ENCODE measurements at places on chromosomes 3 and 15. TPM values are rescaled to one million over a fixed set of nuclear protein-coding genes. Genes with fewer than 3 reads are reported as not detected.

Gene CHMP2B
- total RNA-seq = 20.4 TPM

Gene XCR1
- 0.37 TPM for total RNA-seq

DNA sequence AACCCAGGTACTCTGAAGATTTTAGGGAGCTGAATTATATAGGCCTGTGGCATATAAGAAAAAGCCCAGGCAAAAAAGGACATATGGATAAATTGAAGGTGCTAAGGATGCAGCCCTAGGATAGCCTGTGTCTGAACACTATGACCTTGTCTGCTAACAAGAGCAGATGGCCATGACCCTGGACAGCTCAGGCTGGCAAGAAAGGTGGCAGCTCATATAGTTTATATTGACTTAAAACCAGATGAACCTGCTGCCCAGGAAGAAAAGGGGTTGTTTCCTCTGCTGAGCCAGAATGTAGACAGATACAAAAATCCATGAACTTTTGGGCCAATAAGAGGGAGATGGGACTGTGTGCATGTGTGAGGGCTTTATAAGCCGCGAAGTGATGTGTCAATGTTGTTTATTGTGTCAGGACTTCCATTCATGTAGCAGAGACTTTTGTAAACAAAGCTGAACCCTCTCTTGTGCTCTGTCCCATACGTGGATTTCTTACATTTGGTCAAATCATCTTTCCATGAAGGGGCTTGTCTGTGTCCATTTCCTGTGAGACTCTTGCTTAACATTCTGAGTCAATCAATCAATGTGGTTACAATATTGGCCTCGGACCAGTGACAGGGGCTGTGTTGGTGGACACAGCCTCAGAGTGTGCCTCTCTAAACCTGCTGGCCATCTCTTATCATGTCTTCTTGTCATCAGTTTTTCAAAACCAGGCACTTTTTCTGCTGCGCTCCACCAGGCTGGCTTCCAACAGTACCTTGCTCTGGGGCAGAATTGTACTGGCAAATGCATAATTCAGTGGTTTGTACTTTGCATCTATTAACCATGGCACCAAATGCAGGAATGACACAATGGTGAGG is 321.2 kb downstream of the WDR72 start:
- H3K36me3 ChIP-seq = no peaks in the 10 kb centered on the region
- no peaks in the 10 kb centered on the region for H3K27me3 ChIP-seq
- no peak for DNase-seq
- no peak overlapping the region for H3K27ac ChIP-seq
- H3K4me1 ChIP-seq = no peaks in the 10 kb centered on the region

DNA sequence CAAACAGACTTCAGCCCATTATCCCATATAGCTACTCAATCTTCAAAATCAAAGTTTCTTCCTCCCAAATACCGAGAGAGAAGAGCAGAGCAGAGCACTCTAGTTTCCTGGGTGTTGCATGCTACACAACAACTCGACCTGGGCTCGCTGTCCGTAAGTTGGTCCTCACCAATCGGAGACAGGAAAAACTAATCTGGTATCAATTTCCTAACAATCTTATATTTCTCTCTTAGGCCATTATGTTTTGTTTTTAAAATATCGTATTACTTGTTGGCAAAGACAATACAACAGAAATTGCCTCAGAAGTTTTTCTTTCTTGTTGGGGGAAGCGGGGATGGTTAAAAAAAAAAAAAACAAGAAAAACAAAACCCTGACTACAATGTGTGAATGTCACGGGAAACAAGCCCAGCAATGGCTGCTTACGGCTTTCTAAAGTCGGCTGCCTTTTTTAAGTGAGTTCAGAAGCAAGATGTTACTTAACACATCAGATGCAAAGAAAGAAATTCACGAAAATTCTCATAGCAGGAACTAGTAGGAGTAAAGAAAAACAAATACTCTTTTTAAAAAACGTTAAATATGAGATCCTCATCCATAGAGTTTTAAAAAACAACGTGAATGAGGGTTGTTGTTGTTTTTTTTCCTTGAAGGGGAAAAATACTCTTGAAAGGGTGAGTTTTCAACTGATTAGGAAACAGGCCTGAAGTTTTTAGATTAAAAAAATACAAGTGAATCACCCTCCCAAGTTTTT is 1.9 kb downstream of the VGLL4 start:
- DNase-seq = no peak
- H3K4me1 ChIP-seq = peaks cover 34% of the 10 kb centered on the region
